ENCODE measurements at places on chromosomes 16 and 17. TPM values are rescaled to one million over a fixed set of nuclear protein-coding genes. Genes with fewer than 3 reads are reported as not detected.

Gene GDPD1
- total RNA-seq, result 4.9 TPM

Gene NOTUM
- total RNA-seq, result not detected

Gene ABCC11
- not detected for total RNA-seq

Gene TNS4
- not detected for total RNA-seq

Gene RPL26
- total RNA-seq, result 1,805 TPM

Gene FADS6
- not detected for total RNA-seq

Gene EPX
- total RNA-seq, result not detected

Gene TNK1
- 0.58 TPM for total RNA-seq

Gene MYL4
- total RNA-seq, result 2.0 TPM

GRCh38 chr16:28145796-28146195, 66.0 kb downstream of the XPO6 start:
- DNase-seq, result peak; percentile 15

DNA sequence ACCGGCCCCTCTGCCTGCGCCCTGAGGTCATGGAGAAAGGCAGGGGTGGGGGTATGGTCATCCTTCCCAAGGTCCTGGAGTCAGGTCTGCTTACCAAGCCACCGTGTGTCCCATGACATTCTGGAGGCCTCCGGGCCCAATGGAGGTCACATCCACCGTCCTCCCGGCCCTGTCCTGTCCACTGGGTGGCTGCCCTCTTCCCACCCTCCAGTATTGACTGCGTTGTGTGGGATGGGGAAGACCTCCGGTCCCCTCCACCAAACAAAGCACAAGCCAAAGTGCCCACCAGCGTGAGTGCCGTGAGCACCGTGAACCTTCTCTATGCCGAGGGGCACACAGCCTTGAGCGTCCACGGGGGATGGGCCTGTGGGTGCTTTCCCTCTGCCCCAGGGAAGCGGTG, 37.2 kb downstream of the LMF1 start:
- DNase-seq, result no peak

GRCh38 chr16:89482817-89483205, 7.5 kb downstream of the ANKRD11 start:
- no peak for DNase-seq

- peak; percentile 99 for DNase-seq
Observed at GRCh38 chr16:23134274-23134673, 15.0 kb downstream of the USP31 start.

DNA sequence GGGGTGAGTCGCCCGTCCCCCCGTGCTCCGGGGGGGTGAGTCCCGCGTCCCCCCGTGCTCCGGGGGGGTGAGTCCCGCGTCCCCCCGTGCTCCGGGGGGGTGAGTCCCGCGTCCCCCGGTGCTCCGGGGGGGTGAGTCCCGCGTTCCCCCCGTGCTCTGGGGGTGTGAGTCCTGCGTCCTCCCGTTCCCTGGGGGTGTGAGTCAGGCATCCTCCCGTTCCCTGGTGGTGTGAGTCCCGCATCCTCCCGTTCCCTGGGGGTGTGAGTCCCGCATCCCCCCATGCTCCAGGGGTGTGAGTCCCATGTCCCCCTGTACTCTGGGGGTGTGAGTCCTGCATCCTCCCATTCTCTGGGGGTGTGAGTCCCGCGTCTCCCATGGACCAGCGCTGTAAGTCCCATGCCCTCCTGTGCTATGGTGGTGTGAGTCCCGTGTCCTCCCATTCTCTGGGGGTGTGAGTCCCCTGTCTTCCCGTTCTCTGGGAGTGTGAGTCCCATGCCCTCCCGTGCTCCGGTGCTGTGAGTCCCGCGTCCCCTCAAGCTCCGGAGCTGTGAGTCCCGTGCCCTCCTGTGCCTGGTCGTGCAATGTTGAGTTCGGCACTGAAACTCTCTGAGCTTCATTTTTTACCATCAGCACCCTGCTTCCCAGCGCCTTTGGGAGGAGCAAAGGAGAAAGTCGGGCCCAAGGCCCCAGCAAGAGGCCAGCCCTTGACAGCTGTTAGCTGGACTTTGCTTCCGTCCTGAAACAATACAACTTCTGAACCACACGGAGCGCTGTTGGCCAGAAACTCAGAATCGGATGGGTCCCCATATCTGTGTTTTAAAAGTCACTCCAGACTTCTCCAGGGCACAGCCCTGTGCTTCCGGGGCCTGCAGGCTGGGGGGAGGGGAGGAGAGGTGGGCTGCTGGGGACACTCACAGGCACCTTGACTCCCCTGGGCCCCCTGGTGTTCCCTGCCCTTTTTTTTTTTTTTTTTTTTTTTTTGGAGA, 11.5 kb upstream of the ZC3H18 start:
- DNase-seq, result peak; percentile 49

- no peak for DNase-seq
Observed at GRCh38 chr17:5598457-5598856, 14.1 kb upstream of the NLRP1 start.

DNA sequence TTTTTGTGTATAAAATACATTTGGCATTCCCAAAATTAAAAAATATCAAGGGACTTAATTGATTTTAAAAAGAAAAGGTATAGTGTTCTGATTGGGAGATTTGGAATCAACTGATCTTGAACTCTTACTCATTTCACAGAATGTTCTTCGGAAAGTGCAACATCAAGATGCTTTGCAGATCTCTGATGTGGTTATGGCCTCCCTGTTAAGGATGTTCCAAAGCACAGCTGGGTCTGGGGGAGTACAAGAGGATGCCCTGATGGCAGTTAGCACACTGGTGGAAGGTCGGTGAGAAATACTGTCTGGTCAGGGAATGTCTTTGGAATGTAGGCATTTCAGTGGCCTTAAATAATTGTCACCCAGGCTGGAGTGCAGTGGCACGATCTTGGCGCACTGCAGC, 19.5 kb upstream of the TBKBP1 start:
- no peak for DNase-seq

DNA sequence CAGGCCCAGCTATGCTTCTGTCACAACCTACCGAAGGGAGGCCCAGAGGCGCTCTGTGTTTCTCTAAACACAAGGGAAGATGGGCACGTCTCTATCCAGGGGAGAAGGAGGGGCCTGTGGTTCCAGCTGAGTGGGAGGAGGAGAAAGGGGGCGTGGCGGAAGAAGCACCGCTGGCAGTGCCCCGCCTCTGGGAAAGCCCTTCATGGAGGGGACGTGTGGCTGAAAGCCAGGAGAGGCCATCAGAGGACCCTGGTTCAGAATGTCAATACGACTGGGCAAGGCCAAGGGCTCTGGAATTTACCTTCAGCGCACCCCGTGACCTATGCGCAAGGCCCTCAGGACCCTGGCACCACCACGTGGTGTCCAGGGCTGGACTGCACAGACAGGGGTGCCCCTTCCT, 12.3 kb upstream of the SLC38A8 start:
- no peak for DNase-seq

- no peak for DNase-seq
Observed at GRCh38 chr16:83568345-83568744, 239.4 kb upstream of the HSBP1 start.

- peak; percentile 50 for DNase-seq
Observed at GRCh38 chr16:30637944-30638343, 12.8 kb upstream of the PRR14 start.

DNA sequence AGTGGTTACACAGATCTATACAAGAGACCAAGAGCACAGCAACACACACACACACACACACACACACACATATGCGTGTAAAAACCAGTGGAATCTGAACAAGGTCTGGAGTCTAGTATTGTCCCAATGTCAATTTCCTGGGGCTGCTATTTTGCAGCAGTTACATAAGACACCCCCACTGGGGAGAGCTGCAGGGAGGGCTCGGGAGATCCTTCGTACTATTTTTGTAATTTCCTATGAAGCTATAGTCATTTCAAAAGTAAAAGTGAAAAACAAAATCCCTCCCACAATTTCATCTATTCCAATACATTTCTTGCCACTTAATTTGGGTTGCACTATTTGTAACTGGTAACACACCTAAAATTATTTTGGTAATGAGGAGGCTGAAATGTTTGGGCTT, 68.5 kb downstream of the C16orf95 start:
- no peak for DNase-seq

- DNase-seq, result peak; percentile 77
Observed at GRCh38 chr16:82761236-82761635, 134.5 kb downstream of the CDH13 start.

- DNase-seq, result no peak
Observed at GRCh38 chr17:57493625-57494024, 237.3 kb downstream of the MSI2 start.
